ENCODE measurements at places on chromosomes 2 and 18. TPM values are rescaled to one million over a fixed set of nuclear protein-coding genes. Genes with fewer than 3 reads are reported as not detected.

NAT8 gene
- not detected for total RNA-seq

AKAIN1 gene
- not detected for total RNA-seq

RESP18 gene
- total RNA-seq: not detected

- no peak for DNase-seq
These were observed 11.5 kb downstream of the GEN1 start for GRCh38 chr2:17765398-17765797.

GRCh38 chr2:37357530-37357929, 13.1 kb downstream of the QPCT start:
- DNase-seq: peak; percentile 25

DNA sequence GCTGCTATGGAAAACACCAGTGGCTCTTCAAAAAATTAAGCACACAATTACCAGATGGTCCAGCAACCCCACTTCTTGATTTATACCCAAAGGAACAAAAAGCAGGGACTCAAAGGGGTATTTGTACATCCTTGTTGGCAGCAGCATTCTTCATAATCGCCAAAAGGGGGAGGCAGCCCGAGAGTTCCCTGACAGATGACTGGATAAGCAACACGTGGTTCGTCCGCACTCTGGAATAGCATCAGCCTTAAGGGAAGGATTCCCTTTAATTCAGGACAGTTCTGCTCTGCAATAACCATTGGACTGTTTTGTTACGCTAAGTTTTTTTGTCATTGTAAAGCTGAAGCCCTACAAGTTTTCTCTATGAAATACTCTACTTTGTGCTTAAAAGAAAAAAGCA, 76.7 kb upstream of the TWIST2 start:
- DNase-seq: no peak
